ENCODE measurements at places on chromosomes 6 and 20. TPM values are rescaled to one million over a fixed set of nuclear protein-coding genes. Genes with fewer than 3 reads are reported as not detected.

DNA sequence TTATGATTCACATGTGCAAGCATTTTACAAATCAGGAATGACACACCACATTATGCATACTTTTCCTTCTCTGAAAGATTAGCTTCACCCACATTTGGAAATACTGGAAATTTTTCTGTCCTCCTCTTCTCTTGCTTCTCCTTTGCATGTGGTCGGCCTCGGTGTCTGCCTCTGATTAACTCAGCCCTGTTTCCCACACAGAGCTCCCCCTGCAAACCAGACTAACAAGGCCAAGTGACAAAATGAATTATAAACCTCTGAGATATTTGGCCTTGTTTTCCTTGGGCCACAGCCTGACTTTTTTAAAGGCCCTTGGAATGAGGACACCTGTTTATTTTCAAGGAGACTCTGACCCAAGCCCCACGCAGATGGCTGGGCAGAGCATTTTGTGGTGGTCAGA, 9.0 kb upstream of the CCN6 start:
- DNase-seq, result no peak
- no peaks in the 10 kb centered on the region for H3K27me3 ChIP-seq
- no peak overlapping the region for H3K4me3 ChIP-seq
- H3K27ac ChIP-seq, result no peak overlapping the region
- 0 out of 2 replicates have a peak, but pooled peaks cover 3% of the 10 kb centered on the region for H3K36me3 ChIP-seq

DNA sequence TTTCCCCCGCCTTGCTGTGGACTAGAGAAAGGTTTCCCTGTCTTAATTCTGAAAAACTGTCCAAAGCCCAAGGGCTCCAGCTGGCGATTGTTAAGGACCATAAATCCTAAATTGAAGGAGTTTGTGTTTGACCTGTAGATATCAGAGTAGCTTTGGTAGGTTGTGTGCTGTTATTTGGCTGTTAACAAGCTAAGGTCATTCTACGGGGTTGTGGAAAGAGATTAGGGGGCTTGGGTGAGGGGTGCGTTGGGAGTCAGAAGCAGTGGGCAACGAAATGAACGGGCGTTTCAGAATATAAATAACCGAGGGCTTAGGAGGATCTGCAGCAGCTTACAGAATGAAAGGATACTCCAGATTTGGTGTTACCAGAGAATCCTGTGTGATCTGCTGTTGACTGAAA, 32.6 kb upstream of the BTN3A2 start:
- H3K4me1 ChIP-seq, result peaks cover 24% of the 10 kb centered on the region
- H3K36me3 ChIP-seq, result no peaks in the 10 kb centered on the region
- H3K4me3 ChIP-seq, result peak overlapping the region; percentile 94
- no peak for DNase-seq

- no peak overlapping the region for H3K4me3 ChIP-seq
- peak; percentile 27 for DNase-seq
- H3K36me3 ChIP-seq, result no peaks in the 10 kb centered on the region
- H3K4me1 ChIP-seq, result peaks cover 6% of the 10 kb centered on the region
- no peaks in the 10 kb centered on the region for H3K27me3 ChIP-seq
These were observed 320.2 kb downstream of the BTBD9 start for GRCh38 chr6:38319256-38320212.

DNA sequence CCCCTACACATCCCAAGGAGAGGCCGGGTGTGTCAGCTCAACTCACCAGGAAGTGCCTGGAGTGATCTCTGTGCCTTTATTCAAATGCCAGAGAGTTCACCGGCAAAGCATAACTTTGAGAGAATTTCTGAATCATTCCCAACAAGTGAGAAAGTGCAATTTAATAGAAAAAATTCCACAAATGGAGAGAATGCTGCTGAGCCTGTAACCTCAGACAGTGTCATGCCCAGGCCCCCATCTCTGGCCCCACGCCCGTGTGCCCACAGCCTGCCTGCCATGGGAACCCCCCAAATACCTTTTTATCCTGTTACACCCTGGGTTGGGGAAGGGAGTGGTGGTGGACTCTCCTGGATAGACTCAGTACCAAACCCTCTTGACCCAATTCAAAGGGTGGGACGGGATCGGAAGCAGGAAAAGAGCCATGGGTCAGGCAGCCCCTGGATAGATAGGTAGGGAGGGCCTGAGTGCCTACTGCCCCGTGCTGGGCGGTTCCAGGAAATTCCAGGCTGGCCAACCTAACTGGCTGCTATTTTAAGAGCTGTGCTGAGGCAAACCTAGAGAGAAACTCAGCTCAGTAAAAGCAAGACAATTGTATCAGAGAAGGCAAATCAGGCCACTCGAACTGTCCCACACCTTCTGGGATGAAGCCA, 179.0 kb upstream of the FOXA2 start:
- DNase-seq, result no peak
- H3K27me3 ChIP-seq, result no peaks in the 10 kb centered on the region
- H3K27ac ChIP-seq, result no peak overlapping the region

DNA sequence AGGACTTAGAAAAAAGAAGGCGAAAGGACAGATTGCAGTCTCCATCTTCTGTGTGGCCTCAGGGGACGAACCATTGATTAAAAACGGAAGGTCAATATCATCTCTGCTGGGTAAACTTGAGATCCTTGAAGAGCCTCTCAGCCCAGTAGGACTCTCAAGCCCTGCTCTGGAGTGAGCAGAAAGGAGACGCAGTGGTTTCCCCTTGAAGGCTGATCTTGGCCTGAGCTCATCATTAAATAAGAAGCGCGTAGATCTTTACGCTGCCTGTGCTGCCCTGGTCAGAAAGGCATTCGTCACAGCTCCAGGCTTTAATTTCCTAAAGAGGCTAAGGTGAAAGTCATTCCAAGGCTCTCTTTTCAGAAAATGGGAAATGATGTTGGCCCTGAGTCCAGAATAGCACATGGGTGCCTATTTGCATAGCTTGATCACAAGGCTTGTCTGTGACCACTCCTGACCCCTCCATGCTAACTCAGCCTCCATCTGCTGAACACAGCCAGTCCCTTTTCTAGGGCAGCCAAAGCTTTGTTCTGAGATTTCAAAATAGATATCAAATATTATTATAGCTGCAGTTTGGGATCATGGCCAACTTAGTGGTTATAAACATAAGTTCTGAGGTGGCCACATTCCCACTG, 29.3 kb upstream of the XRN2 start:
- no peak overlapping the region for H3K4me3 ChIP-seq
- no peak overlapping the region for H3K27ac ChIP-seq
- no peak for DNase-seq
- H3K27me3 ChIP-seq, result no peaks in the 10 kb centered on the region
- no peaks in the 10 kb centered on the region for H3K4me1 ChIP-seq
- no peaks in the 10 kb centered on the region for H3K36me3 ChIP-seq

Gene MOXD1
- 2.3 TPM for total RNA-seq

DNA sequence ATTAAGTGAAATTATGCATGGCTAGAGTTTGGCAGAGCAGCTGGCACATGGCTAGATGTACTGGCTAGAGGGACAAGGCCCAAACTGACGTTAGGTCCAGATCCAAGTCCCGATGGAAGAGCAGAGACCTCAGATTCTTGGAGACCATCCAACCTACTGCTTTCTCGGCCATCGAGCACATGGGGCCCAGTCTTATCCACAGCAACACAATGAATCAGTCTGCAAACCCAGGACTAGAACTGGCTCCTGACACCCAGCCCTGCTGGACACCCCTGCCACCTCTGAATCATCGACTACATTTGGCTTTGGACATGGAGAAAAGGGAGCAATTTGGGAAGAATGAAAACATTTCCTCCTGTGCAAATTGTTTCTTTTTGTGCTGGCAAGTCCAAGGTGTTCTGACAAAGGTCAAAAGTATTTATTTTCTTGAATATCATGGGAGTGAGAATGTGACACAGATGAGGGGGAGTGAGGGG, 23.9 kb upstream of the YWHAB start:
- DNase-seq, result no peak
- H3K4me3 ChIP-seq, result no peak overlapping the region
- no peaks in the 10 kb centered on the region for H3K36me3 ChIP-seq
- H3K27me3 ChIP-seq, result no peaks in the 10 kb centered on the region

Gene AKAP7
- total RNA-seq, result 10.9 TPM

GRCh38 chr20:8292793-8293192, 160.7 kb downstream of the PLCB1 start:
- no peaks in the 10 kb centered on the region for H3K4me1 ChIP-seq
- H3K4me3 ChIP-seq, result no peak overlapping the region
- no peaks in the 10 kb centered on the region for H3K36me3 ChIP-seq
- H3K27ac ChIP-seq, result no peak overlapping the region
- H3K27me3 ChIP-seq, result no peaks in the 10 kb centered on the region
- no peak for DNase-seq

DNA sequence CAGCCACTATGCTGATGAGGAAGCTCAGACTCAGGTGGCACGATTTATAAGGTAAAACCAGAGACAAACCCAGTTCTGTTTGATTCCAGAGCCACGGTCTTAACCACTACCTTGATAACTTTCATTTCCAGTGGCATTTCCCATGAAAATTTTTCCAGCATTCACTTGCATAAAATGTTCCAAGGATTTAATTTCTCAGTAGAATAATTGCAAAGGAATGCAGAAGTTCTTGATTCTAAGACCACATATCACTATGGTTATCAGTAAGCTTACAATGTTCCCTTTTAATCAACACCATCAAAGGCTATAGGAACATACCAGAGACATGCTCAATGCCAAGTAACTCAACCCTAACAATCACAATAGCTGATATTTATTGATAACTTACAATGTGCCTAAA, 306.0 kb upstream of the HS3ST5 start:
- H3K4me3 ChIP-seq, result no peak overlapping the region
- H3K27ac ChIP-seq, result no peak overlapping the region
- no peaks in the 10 kb centered on the region for H3K4me1 ChIP-seq
- no peaks in the 10 kb centered on the region for H3K27me3 ChIP-seq
- no peaks in the 10 kb centered on the region for H3K36me3 ChIP-seq

DNA sequence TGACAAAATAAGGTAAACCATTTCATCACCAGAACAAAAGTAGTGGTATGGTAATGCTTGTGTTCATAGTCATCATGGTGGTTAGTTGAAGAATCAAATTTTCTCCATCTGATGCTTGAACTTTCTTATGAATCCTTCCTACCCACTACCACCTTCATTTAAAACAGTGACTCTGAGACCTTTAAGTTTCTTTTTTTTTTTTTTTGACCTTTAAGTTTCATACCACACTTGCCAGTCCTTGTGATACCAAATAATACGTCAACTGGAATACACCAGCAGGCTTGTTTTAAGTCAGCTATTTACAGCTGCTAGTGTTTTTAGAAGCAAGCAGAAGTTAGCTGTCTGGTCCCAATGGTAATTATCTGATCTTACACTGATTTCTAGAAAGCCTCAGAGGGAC, 413.4 kb upstream of the SOX4 start:
- H3K27me3 ChIP-seq, result no peaks in the 10 kb centered on the region
- H3K36me3 ChIP-seq, result peaks cover 23% of the 10 kb centered on the region
- no peak overlapping the region for H3K27ac ChIP-seq
- peaks cover 30% of the 10 kb centered on the region for H3K4me1 ChIP-seq

Gene GJA1
- 682 TPM for total RNA-seq

- peaks cover 6% of the 10 kb centered on the region for H3K4me1 ChIP-seq
- no peaks in the 10 kb centered on the region for H3K27me3 ChIP-seq
- H3K27ac ChIP-seq, result no peak overlapping the region
- H3K36me3 ChIP-seq, result no peaks in the 10 kb centered on the region
- H3K4me3 ChIP-seq, result no peak overlapping the region
These were observed 151.0 kb upstream of the SMLR1 start for GRCh38 chr6:130676077-130676772.

GRCh38 chr20:50613438-50614169, 77.7 kb downstream of the RIPOR3 start:
- peaks cover 7% of the 10 kb centered on the region for H3K4me1 ChIP-seq
- no peak overlapping the region for H3K27ac ChIP-seq
- no peak overlapping the region for H3K4me3 ChIP-seq
- H3K27me3 ChIP-seq, result no peaks in the 10 kb centered on the region
- no peaks in the 10 kb centered on the region for H3K36me3 ChIP-seq
- no peak for DNase-seq

DNA sequence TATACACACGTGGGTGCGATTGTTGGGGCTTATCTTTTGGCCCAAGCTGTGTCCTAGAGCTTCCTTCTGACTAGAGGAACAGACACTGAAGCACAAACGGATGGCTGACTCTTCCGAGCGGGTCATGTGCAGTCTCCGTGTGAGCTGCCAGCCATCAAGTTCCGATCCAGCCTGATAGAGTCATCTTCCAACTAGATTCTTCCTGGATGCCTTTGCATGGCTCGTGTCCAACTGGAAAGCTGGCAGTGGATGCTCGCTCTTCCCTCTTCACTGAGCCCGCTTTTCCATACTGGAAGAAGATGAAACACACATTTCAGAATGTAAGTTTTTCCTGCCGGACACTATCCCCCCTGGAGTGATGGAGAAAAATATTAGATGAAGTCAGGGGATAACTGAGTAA, 148.1 kb downstream of the SCML4 start:
- no peak overlapping the region for H3K27ac ChIP-seq
- DNase-seq, result no peak

Gene LRFN2
- 1.3 TPM for total RNA-seq

Gene CD93
- 0.05 TPM for total RNA-seq

Gene TSPO2
- total RNA-seq, result not detected

Gene CGA
- not detected for total RNA-seq

DNA sequence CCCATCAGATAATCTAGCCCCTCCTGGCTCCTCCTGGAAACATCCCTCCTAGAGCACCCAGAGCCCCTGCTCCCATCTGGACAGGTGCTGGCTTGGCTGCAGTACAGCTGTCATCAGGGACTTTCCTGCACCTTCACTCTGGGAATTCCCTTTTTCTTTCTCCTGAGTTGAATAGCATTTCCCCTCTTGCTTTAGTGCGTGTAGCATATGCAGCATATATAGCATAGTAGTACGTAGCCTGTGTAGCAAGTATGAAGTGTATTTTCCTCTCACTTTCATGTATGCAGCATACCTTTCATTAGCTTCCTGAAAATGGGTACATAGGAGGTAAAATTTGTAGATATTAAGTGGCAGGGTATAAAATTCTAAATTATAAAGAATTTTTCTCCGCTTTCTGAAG, 352.9 kb downstream of the ESR1 start:
- no peak overlapping the region for H3K27ac ChIP-seq
- no peaks in the 10 kb centered on the region for H3K27me3 ChIP-seq
- H3K36me3 ChIP-seq, result no peaks in the 10 kb centered on the region
- H3K4me1 ChIP-seq, result peaks cover 11% of the 10 kb centered on the region
- H3K4me3 ChIP-seq, result no peak overlapping the region

Gene NHLRC1
- total RNA-seq, result 1.2 TPM

DNA sequence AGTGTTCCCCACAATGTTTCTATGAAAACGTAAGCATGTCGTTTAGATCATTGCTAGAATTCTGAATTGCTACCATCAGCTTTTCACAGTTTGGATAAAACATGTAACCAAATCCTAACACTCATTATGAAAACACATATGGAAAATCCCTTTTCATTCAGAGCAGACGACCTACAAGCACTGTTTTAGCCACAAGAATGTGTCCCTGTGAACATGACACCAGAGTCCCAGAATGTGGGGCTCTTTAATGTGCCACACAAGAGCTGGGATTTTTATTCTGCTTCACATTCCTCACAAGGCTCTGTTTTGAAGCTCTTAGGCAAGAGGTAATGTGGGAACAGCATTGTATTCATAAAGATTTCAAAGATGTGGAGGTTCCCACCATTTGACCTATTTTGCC, 141.1 kb upstream of the CITED2 start:
- DNase-seq, result no peak
- no peaks in the 10 kb centered on the region for H3K27me3 ChIP-seq
- H3K27ac ChIP-seq, result no peak overlapping the region
- peaks cover 8% of the 10 kb centered on the region for H3K4me1 ChIP-seq
- H3K36me3 ChIP-seq, result no peaks in the 10 kb centered on the region
- H3K4me3 ChIP-seq, result no peak overlapping the region

Data from WTC11 (cell line).